ENCODE measurements at places on chromosomes 6 and 20.

- DNase-seq = peak; percentile 91
Observed at GRCh38 chr6:149831308-149831820, 32.8 kb downstream of the LRP11 start.

GRCh38 chr20:50093240-50093639 is 19.7 kb downstream of the UBE2V1 start:
- no peak for DNase-seq

GRCh38 chr6:109074133-109074415 is 20.6 kb downstream of the SESN1 start:
- no peak for DNase-seq

DNA sequence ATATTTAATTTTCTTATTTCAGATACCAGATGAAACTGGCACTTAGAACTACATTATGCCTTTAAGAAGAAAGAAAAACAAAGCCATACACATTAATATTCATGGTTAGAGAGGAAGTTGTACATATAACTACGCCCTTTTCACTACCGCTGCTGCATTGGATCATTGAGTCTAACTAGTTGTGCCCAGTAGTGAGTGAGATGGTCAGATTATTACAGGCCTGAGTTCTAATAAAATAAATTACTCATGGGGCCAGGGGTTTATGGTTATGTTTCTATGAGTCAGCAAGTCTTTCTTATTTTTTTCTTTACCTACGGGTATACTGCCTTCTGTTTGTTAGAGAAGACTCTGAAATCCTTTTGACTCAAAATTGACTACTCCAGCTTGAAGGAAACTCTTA is 11.5 kb downstream of the RIOK1 start:
- DNase-seq = no peak

DNA sequence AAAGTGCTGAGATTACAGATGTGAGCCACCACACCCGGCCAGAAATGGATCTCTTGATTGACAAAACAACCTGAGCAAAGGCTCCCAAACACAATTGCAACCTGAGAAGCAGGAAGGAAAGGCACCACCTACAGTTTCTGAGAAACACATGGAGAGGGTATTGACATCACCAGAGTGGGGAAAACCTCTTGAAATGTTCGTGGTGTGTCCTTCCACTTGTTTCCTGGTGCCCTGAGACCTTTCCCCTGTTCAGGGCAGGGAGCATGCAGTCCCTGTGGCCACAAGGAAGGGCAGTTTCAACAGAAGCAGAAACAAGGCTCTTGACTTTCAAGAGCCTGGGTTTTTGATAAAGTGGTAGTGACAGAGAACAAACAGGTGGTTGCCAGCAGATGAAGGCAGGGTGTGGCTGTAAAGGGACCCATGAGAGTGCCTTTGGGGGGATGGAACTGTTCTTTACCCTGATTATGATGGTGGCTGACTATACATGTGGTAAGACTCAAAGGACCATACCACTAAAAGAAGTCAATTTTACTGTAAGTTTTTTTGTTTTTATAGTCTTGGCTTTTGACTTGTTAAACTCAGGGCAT is 3.2 kb upstream of the BPIFA1 start:
- no peak for DNase-seq

- DNase-seq = no peak
Observed at GRCh38 chr6:35894776-35895175, 26.1 kb downstream of the SRPK1 start.
